H9 (cell line): ENCODE measurements at places on chromosomes 7 and 10. TPM values are rescaled to one million over a fixed set of nuclear protein-coding genes. Genes with fewer than 3 reads are reported as not detected.

The IL2RA gene
- not detected in 2 replicates for total RNA-seq

- no peaks in the 10 kb centered on the region for H3K27me3 ChIP-seq
- H3K4me1 ChIP-seq, result peaks cover 6% of the 10 kb centered on the region; the same call in 1 of the 2 replicates
- DNase-seq, result no peak
- no peak overlapping the region for H3K27ac ChIP-seq
- H3K36me3 ChIP-seq, result peaks cover 14% of the 10 kb centered on the region
Observed at GRCh38 chr7:77550586-77550985, 13.5 kb downstream of the PTPN12 start.

- no peak overlapping the region for H3K27ac ChIP-seq
- no peaks in the 10 kb centered on the region for H3K36me3 ChIP-seq
- no peaks in the 10 kb centered on the region for H3K27me3 ChIP-seq
- no peak for DNase-seq
- H3K4me1 ChIP-seq, result no peaks in the 10 kb centered on the region
Observed at GRCh38 chr10:72702868-72703581, 11.1 kb downstream of the MCU start.

- no peak overlapping the region for H3K27ac ChIP-seq
- H3K4me1 ChIP-seq, result no peaks in the 10 kb centered on the region
- H3K4me3 ChIP-seq, result no peak overlapping the region
- H3K27me3 ChIP-seq, result no peaks in the 10 kb centered on the region
Observed at GRCh38 chr7:1850111-1850975, 180.3 kb downstream of the ELFN1 start.

DNA sequence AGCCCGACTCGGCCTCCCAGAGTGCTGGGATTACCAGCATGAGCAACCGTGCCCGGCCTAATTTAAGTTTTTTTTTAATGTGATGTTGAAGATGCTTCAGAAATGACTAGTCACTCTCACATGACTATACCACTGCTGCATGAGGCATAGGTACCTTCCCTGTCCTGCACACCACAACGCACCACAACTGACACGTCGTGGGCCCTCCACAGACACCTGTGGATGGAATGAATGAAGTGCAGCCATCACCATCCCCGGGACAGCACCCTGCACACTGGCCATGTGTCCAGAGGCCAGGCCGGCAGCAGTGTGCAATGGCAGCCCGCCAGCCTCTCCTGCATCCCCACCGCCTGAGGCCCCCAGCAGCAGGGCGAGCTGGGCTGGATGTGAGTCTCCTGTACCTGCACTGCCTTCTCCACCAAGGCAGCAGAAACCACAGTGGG lies 55.1 kb downstream of the VOPP1 start:
- no peak overlapping the region for H3K27ac ChIP-seq
- no peak overlapping the region for H3K4me3 ChIP-seq
- DNase-seq, result no peak
- H3K36me3 ChIP-seq, result peaks cover 14% of the 10 kb centered on the region; the same call in 2 of the 3 replicates
- no peaks in the 10 kb centered on the region for H3K27me3 ChIP-seq
- peaks cover 2% of the 10 kb centered on the region; the same call in 1 of the 2 replicates for H3K4me1 ChIP-seq

DNA sequence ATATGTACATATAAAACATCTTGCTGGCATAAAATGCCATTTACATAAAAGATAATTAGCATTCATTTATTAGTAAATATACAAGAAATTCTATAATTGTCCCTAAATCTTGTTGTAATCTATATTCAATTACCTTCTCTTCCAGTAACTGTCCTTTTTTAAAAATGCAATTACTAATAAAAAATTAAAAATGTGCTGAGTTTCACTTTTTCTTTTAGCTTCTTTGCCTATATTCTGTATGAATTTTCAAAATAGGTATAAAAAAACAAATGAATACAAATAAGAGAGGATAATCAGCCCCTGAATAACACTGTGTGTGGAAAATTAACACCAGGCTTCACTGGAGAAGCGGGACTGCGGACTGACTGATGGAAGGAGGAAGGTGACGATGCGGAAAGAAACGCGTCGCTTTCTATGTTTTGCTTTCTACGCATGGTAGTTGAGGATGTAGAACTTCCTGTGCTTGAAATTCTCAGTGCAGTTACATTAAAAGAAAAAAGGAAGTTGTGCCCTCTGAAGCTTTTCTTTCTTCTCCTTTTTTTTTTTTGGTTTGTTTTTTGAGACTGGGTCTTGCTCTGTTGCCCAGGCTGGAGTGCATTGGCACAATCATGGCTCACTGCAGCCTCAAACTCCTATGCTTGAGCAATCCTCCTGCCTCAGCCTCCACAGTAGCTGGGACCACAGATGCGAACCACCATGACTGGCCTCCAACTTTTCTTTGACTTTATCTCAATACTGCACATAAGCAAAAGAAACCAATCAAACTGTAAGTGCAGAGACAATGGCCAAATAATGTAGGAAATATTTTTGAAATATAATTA lies 7.4 kb upstream of the ZMYND11 start:
- H3K27ac ChIP-seq, result no peak overlapping the region
- H3K4me3 ChIP-seq, result no peak overlapping the region
- H3K36me3 ChIP-seq, result no peaks in the 10 kb centered on the region
- peaks cover 1% of the 10 kb centered on the region; the same call in 1 of the 2 replicates for H3K4me1 ChIP-seq
- DNase-seq, result no peak

The ELFN1 gene
- total RNA-seq, result 3.7 and 4.0 TPM in 2 replicates

DNA sequence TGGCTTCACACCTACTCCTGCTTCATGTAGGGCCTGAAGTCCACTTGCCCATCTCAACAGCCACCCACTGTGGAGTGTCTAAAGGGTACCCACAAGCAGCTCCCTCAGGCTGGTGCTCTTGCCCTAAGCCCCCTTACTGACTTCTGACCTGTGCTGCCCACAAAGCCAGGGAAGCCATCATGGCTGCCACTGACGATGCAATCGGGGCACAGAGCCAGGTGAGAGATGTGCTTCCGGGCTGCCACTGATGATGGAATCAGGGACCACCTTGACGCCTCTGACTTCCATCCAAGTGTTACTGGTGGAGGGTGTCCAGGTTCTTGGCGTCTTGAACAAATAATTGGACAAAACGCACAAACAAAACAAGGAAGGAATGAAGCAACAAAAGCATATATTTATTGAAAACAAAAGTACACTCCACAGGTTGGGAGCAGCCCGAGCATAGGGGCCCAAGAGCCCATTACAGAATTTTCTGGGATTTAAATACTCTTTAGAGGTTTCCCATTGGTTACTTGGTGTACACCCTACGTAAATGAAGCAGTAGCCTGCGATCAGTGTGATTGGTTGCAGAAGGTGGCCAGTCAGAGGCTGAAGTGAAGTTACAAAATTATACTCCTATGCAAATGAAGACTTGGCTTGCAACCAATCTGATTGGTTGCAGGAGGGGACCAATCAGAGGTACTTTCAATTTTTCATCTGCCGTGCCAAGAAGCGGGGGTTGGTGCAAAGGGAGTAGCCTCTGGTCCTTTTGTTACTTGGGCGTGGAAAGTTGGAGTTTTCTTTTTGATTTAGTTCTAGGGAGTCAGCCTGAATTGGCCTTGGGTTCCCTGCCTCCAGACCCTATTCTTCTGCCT lies 4.5 kb downstream of the CPA2 start:
- H3K36me3 ChIP-seq, result peaks cover 4% of the 10 kb centered on the region; the same call in 2 of the 3 replicates
- no peak overlapping the region for H3K27ac ChIP-seq
- H3K4me3 ChIP-seq, result no peak overlapping the region
- H3K27me3 ChIP-seq, result no peaks in the 10 kb centered on the region
- DNase-seq, result no peak

The LYZL2 gene
- not detected in 2 replicates for total RNA-seq
